SHP77 treated with DMSO at 0.1 percent for 48 hours (cell line): ENCODE measurements at places on chromosomes 12 and 14.

DNA sequence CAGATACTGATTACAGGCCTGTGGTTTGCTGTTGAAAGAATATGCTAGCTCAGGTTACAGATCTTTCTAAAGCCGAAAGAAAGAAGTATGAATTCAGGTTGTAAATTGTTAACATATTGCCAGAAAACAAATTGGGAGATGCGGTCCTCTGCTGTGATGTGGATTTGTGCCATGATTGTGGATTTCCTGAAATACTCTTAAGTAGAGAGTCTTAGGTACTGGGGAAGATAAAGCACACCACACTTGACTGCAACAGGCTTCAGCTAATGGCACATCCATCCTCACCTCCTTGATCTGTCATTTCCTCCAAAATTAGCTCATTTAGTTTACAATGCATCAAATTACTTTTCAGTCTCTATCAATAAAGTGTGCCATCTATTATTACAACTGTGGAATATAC lies 279.2 kb downstream of the SYT1 start:
- no peak for DNase-seq

- no peak for DNase-seq
Observed at GRCh38 chr12:6965026-6965661, 5.3 kb downstream of the PHB2 start.

DNA sequence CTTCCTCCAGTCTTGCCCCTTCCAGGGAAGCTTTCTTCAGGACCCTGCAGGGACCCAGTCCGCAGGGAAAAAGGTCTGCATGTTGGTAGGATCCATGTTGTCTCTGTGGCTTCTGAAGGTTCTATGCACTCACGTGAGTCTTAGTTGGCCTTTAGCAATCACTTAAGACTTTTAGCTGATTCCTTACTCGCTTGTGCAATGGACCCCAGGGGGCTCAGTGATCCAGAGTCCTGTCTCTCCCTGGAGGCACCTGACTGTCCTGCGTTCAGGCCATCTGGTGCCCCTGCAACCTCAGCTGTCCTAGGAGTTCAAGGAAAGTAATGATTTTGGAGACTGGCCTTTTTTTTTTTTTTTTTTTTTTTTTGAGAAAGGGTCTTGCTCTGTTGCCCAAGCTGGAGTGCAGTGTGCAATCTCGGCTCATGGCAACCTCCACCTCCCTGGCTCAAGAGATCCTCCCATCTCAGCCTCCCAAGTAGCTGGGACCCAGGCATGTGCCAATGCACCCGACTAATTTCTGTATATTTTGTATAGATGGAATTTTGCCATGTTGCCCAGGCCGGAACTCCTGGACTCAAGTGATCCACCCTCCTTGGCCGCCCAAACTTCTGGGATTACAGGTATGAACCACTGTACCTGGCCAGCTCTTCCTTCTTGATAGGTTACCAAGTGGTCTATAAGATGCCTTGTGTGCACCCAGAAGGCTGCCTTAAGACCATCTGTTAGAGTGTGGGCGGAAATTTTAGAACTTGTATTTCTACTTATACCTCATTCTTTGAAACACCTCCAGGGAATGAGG lies 4.6 kb downstream of the IFI27L2 start:
- DNase-seq: no peak

- DNase-seq: no peak
Observed at GRCh38 chr14:62138593-62138992, 376.4 kb downstream of the SNAPC1 start.

DNA sequence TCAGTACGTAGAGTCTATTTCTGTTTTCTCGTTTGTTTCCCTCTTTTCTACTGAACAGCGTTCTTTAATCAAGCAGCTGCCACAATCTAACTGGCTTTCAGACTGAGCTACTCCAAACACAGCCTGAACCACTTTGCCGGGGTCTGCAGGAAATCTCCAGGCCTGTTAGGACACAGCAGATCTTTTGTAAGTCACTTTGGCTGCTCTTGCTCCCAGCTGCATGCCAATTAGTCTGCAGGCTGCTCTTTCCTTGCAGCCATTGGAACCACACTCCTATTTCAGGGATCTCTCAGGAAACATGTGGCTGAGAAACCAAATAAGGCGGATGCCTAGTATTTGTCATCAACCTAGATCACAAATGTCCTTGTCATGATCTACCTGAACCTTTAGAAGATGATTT lies 73.6 kb downstream of the TMTC1 start:
- DNase-seq: peak; percentile 90

DNA sequence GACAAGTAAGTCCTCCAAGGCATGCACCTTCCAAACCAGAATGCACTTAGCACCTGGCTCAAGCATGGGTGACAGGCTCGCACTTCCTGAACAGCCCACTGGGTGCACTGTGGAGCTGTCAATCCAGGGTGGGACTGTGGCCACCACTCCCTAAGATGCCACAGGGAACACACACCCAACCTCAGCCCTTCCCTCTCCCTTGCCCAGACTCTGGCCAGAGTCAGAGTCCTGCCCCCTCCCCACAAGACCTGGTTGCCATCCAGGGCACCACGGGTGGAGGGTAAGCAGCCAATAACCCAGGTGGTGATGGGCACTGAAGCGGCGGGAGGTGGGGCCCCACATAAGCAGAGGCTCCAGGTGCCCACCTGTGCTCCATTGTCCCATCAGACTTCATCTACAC lies 160.6 kb downstream of the MYRFL start:
- DNase-seq: no peak

GRCh38 chr14:101939646-101940170 lies 24.7 kb upstream of the DYNC1H1 start:
- DNase-seq: no peak

DNA sequence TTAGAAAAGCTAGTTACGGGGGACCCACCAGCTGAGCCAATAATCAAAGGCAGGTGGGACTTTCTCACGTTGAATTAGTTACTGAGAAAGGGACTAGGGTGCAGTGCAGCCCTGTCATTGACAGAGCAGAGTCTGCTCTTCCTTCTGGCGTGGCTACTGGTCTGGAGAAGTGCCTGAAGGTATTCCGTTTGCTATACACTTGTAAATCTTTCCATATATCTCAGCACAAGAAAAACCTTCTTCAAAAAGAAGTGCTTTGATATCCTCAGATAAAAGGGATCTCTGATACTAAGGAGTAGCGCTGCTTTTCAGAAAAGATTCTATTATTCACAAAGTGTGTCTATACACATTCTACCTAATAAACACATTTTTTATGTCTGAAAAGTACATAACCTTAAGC lies 91.5 kb downstream of the KCNK10 start:
- DNase-seq: no peak

DNA sequence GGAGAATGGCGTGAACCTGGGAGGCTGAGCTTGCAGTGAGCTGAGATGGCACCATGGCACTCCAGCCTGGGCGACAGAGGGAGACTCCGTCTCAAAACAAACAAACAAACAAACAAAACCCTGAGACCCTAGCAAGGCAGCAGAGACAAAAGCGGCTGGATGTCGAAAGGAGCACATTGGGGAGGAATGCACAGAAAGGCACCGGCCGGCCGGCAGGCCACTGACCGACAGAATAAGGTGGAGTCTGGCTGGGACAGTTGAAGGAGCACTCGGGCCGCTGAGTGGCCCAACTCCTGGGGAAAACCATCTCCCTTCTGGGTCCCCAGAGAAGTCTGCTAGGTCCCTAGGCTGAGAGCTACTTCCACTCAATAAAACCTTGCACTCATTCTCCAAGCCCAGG lies 256.2 kb downstream of the KIF21A start:
- DNase-seq: no peak

GRCh38 chr12:52756281-52756960 lies 20.7 kb downstream of the KRT76 start:
- DNase-seq: no peak

- no peak for DNase-seq
Observed at GRCh38 chr14:101819251-101819990, 57.9 kb downstream of the PPP2R5C start.

GRCh38 chr12:68198507-68199086 lies 27.0 kb downstream of the IL26 start:
- no peak for DNase-seq

GRCh38 chr12:70798016-70798783 lies 122.3 kb downstream of the PTPRR start:
- no peak for DNase-seq

DNA sequence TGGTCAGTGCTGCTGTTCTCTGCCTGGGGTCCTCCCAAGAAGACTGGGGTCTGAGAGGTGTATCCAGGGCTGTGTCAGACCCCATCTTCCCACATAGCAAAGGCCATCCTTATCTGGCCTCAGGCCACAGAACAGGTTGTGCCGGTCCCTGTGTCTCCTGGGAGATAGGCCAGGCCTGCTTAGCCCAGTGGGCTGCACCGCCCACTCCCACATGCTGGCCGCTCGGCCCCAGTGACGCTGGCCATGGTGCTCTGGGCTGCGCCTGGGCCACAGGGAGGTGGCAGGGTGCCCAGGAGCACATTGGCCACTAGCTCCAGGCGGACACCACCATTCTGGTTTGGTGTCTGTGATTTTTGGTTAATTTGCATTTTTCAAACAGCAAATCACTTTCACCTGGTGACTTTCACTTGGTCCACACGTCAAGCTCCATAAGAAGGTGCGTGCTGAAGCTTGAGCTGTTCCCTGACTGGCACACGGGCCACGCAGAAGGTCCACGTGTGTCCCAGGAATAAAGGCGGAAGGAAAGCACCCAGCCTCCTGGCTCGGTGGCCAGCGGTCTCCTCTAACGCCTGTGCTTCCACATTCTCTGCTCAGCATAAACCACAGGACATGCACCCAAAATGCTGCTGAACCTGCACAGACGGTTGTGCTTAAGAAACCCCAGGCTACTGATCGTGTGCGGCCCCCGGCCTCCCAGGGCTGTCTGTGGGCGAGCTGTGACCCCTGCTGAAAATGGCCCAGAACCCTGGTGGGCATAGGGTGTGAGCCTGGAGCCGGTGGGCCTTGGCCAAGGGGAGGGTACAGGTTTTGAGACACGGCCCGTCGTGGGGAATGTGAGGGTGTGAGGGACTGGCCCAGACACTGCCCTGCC lies 4.6 kb downstream of the FBRSL1 start:
- DNase-seq: no peak

DNA sequence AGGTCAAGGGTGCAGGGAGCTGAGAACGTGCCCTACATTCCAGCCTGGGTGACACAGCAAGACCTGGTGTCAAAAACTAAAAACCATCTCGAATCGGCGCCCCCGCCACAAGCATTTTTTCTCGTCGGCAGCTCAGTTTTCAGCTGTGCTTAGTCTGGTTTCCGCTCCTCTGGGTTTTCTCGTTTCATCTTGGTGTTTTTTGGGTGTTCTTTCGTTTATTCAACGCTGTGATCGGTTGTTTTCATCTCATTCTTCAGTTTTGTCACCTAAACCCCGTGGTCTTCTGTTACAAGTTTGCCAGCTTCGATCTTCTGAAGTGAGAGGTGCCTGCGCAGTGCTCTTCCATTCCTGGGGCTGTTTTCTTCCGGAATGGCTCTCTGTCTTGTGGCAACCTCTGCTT lies 41.4 kb downstream of the NOC4L start:
- no peak for DNase-seq

DNA sequence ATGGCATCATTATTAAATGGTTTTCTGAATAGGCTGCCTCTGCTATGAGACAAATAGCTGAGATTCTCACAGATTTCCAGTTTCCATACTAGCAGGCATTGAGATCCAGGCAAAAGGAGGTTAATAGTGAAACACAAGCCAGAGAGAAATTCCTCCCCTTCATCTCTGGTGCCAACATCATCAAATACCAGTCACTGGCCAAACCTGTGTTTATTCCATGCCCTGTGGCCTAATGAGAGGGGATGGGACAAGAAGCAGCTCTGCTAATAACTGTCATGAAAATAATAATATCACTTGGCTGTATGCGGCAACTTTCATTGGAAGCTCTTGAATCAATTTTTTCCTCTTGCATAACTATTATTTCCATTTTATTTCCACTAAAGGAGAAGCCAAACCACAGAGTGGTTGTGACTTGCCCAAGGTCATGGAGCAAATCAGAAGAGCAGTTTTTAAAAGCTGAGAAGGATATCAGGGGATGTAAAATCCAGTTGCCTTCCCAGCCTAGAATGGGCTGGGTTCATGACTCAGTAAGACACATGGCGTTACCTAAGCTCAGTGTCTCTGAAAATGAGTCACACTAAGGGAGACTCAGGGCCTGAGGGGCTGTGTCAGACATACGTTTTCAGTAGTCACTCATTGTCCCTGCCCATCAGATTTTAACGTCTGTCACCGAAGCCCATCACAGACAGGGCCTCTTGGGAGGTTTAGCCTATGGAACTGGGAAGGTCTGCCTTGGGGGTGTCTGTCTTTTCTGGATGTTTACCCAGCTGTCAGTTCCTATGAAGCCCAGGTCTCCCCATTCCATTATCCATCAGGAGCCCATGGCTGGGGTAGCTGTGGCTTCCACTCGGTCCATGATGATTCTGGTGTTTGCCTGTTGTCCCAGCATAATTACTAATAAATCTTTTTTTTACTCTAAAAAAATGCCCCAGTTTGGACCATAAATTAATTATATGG lies 208.8 kb upstream of the EEA1 start:
- no peak for DNase-seq

DNA sequence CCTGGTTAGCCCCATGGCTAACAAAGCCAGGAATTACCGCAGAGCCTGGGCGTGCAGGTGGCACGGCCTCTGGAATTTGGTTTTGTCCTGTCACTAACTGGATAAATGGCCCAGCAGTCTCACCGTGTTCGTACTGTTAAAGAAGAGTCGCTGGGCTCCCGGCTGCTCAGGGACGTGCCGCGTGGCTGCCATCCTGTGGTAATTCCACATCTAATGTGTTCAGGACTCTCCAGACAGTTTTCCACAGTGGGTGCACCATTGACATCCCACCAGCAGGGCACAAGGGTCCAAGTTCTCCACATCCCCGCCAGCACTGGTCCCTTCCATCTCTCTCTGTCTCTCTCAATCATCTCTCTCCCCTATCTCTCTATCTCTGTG lies 19.6 kb downstream of the NOC4L start:
- DNase-seq: no peak

GRCh38 chr14:69997849-69998248 lies 118.6 kb downstream of the SMOC1 start:
- peak; percentile 78 for DNase-seq

- no peak for DNase-seq
Observed at GRCh38 chr12:101439236-101439635, 31.7 kb upstream of the ARL1 start.

DNA sequence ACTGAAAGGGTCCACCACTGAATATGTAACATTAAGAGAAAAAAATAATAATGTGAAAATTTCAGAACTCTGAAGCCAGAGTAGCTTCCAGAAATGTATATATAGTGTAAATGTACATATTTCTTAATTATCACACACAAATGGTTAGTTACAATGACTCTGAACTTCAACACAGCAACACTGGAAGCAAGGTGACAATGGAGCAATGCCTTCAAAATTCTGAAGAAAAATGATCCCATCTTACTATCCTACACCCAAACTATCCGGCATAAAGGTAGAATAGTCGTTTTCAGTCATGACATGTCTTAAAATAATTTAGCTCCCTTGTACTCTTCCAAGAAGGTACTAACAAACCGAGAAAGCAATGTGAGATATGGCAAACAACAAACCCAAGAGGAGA lies 11.9 kb downstream of the NAP1L1 start:
- no peak for DNase-seq

- no peak for DNase-seq
Observed at GRCh38 chr12:54215989-54216796, 27.4 kb upstream of the SMUG1 start.
